ENCODE measurements at places on chromosomes 13 and 19.

- peaks cover 2% of the 10 kb centered on the region for H3K4me1 ChIP-seq
- no peak overlapping the region for H3K4me3 ChIP-seq
- H3K27me3 ChIP-seq, result peaks cover 2% of the 10 kb centered on the region
- H3K27ac ChIP-seq, result no peak overlapping the region
- DNase-seq, result no peak
These were observed 70.0 kb downstream of the INSR start for GRCh38 chr19:7224209-7224686.

GRCh38 chr19:49730166-49730565 lies 32.9 kb downstream of the TSKS start:
- H3K27ac ChIP-seq, result no peak overlapping the region
- H3K27me3 ChIP-seq, result no peaks in the 10 kb centered on the region
- no peaks in the 10 kb centered on the region for H3K36me3 ChIP-seq
- H3K4me3 ChIP-seq, result no peak overlapping the region

DNA sequence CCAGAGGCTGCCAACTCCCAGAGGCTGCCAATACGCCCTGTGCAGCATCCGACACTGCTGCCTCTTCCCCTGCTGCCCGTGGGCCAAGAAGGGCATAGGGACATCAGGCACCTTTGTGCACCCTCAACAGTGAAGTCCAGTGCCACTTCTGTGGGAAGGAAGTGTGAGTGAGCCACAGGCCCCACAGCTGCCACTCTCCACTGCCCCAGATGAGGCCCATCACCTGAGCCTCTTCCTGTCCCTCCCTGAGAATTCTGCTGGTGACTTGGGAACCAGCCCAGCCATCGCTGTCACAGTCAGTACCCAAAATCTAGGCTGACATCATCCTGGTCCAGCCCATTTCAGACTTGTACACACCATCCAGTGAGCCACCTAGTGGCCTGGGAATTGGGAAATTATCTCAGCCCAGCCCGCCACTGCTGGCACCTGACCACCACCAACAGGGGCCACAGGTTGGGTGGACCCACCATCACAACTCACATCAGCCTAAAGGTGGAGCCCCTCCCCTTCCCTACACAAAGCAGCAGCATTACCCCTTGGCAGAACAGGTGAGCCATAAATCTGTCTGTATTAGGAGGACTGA lies 733.9 kb upstream of the KLHL1 start:
- H3K36me3 ChIP-seq, result no peaks in the 10 kb centered on the region
- DNase-seq, result no peak
- no peaks in the 10 kb centered on the region for H3K4me1 ChIP-seq
- no peak overlapping the region for H3K4me3 ChIP-seq
- no peaks in the 10 kb centered on the region for H3K27me3 ChIP-seq

DNA sequence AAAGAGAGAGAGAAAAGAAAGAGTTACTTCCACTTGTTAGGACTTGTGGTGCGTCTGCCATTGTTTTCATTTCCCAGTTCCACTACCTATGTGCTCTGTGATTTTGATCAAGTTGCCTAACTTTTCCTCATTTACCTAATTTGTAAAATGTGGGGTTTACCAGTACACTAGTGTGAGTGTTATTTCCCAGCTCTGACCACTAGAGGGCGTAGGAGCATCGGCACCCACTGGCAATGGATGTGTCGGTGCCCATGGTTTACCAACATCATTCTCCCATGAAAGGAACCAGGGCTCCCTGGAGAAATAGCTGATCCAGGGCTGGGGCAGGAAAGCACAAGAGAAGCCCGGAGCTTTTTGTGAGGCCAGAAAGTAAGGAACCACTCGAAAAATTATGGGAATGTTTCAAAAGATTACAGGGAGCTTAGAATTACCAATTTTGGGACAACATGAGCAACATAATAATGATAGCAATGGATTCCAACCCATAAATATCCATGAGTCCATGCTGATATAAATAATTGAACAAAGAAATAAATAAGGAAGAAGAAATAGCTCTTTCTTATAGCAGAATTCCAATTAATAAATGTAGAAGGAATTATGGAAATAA lies 15.1 kb upstream of the CEACAM4 start:
- peak; percentile 47 for DNase-seq
- no peaks in the 10 kb centered on the region for H3K4me1 ChIP-seq
- H3K27me3 ChIP-seq, result peaks cover 7% of the 10 kb centered on the region
- H3K36me3 ChIP-seq, result no peaks in the 10 kb centered on the region

- H3K27ac ChIP-seq, result no peak overlapping the region
- no peak for DNase-seq
- no peaks in the 10 kb centered on the region for H3K27me3 ChIP-seq
- H3K4me3 ChIP-seq, result no peak overlapping the region
- H3K4me1 ChIP-seq, result peaks cover 34% of the 10 kb centered on the region
These were observed 30.9 kb downstream of the MLLT1 start for GRCh38 chr19:6248844-6249243.

- H3K27ac ChIP-seq, result no peak overlapping the region
- H3K36me3 ChIP-seq, result peaks cover 31% of the 10 kb centered on the region
- H3K27me3 ChIP-seq, result peaks cover 3% of the 10 kb centered on the region
These were observed 2.3 kb downstream of the ZNF324B start for GRCh38 chr19:58453743-58454142.

DNA sequence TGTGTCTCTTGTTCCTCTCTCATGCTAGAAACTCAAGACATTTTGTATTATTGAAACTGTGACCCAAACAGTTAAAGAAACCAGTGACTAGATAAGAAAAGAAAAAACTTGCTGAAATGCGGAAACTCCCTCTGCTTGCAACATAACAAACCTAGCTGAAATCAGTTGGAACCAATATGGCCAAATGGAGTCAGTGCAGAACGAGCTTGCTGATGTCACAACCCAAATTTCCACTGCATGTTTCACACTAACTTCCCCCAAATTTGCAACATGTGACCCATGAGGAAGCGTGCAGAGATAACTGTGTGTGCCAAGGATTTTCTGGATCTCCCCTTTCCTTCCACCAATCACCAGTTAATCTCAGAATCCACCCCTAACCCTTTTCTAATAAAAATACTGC lies 208.0 kb downstream of the DLEU7 start:
- H3K27me3 ChIP-seq, result peaks cover 11% of the 10 kb centered on the region
- H3K4me3 ChIP-seq, result no peak overlapping the region
- peaks cover 4% of the 10 kb centered on the region for H3K4me1 ChIP-seq
- H3K27ac ChIP-seq, result no peak overlapping the region
- no peak for DNase-seq
- no peaks in the 10 kb centered on the region for H3K36me3 ChIP-seq

DNA sequence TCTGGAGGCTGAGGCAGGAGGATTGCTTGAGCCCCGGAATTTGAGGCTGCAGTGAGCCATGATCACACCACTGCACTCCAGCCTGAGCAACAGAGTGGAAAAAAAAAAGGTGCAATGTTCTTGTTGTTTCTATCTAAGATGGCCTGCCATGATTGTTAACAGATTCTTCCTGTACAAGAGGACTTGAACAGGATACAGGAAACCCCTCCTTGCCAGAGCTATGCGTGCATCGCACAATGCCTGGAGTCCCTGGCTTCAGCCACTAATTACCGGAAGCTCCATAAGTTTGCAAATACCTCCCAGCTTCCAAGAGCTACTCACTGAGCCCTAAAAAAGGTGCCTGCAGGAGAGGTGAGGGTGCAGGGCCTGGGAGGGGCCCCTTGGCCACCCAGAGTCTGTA lies 13.1 kb upstream of the HIF3A start:
- peaks cover 7% of the 10 kb centered on the region for H3K27me3 ChIP-seq
- H3K36me3 ChIP-seq, result no peaks in the 10 kb centered on the region
- no peak overlapping the region for H3K4me3 ChIP-seq
- no peak for DNase-seq

DNA sequence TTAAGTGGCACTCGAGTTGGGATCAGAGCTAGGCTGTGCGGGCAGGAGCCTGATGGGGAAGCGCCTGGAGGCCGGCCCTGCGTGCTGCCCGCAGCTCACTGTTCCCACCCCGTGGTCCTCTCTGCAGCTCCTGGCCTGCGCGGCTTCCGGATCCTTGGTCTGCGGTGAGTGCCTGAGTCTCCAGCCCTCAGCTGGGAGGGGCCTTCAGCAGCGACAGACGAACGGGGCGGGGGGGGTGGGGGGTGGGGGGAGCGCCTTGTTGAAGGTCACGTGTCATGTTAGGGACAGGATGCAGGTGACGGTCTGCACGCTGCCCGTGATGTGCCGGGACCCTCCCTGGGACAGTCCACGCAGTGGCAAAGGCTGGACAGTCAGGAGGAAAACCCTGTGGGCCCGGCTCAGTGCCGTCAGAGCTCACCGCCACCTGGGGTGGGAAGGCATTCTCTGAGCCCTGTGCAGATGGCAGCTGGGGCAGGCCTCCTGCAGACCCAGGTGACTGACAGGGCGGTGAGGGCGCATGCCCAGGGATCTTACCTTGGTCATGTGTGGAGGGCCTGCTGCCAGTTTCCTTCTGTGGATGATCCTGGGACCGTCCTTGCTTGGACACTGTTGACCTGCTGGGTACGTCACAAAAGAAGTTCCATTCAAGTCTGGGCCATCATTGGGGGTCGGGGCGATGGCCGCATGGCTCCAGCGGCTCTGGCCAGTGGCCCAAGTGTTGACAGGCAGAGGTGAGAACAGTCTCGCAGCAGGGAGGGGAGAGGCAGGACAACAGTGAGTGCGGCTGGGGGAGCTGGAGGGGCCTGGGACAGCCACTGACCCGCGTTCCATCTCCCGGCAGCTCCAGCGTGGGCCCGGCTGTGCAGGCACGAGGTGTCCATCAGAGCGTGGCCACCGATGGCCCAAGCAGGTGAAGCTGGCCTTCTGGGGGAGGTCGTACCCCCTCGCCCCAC lies 4.3 kb downstream of the NDUFS7 start:
- peaks cover 7% of the 10 kb centered on the region for H3K4me1 ChIP-seq
- no peak overlapping the region for H3K4me3 ChIP-seq
- H3K27me3 ChIP-seq, result no peaks in the 10 kb centered on the region
- no peak overlapping the region for H3K27ac ChIP-seq
- peaks cover 33% of the 10 kb centered on the region for H3K36me3 ChIP-seq
- no peak for DNase-seq

GRCh38 chr13:100922599-100922998 lies 248.0 kb upstream of the TMTC4 start:
- no peaks in the 10 kb centered on the region for H3K27me3 ChIP-seq
- H3K36me3 ChIP-seq, result no peaks in the 10 kb centered on the region
- no peak overlapping the region for H3K27ac ChIP-seq
- H3K4me3 ChIP-seq, result no peak overlapping the region

All from activated T-helper 2 cell treated with anti-CD3 and anti-CD28 coated beads, Interferon-gamma antibody, Interleukin-2, Interleukin-4, amounts not matched to agents 10 μg/mL and 5 μg/mL and 100 μg/mL, durations not matched to agents 14 hours and 24 hours and 36 hours (primary cell).